Heart right ventricle (tissue), 16 donors: ENCODE measurements at places on chromosomes 6 and 20. TPM values are rescaled to one million over a fixed set of nuclear protein-coding genes. Genes with fewer than 3 reads are reported as not detected.

Gene SRMS
- total RNA-seq, result not detected

Gene BACH2
- 3.7 TPM for total RNA-seq

Gene THBS2
- 44.2 TPM for total RNA-seq

Gene MAP3K5
- total RNA-seq, result 35.7 TPM

Gene CST7
- 1.1 TPM for total RNA-seq

Gene PANK2
- total RNA-seq, result 17.0 TPM
